ENCODE measurements at places on chromosomes 13 and 19.

DNA sequence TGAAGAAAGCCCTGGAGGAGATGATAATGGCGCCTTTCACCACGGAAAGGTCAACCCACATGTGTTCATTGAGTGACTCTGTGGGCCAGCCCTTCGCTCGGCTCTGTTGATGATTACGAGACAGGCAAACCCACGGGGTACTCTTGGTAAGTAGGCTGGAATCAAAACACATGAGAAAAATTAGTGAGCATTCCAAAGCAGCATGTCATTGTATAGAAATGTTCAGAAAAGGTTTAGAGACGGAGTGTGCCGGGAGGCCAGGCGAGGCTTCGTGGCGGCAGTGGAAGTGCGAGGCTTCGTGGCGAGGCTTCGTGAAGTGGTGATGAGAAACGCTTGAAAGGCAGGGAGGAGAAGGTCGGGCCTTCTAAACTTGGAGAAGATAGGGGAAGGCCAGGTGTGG, 144.3 kb downstream of the ZNF536 start:
- no peak for DNase-seq

GRCh38 chr19:31470229-31470939, 121.1 kb upstream of the TSHZ3 start:
- DNase-seq, result no peak

DNA sequence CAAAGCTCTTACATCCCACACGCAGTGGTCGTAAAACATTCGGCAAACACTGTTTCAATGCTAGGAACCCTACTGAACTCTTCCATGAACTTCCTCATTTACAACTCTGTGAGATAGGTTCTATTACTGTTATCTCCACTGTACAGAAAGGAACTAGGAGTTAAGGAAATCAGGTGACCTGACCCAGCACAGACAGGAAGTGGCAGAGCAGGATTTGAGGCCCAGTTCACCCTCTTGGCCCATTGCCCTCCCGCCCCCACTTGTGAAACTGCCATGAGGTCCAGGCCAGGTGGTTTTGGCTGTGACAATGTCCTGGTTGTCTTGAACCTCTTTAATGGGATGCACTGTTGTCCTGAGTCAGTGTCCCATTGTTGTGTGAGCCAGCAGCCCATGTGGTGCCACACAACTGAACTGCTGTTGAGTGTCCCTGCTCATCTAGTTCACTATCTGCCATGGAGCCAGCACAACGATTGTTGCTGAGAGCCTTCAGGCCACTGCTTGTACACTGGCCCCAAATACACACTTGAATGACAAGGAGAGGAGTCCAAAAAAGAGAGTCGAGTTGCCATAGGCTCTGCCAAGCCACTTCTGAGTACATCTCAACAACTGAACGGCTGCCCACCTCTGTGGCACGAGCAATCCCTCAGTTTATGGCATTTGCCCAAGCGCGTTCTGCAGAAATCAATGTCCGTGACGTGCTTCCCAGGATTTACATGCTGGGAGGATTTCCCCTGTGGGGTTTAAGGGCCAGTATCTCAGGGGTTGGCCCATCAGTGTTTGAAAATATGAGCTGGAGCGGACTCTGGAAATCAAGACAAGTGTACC, 484.6 kb downstream of the TSHZ3 start:
- DNase-seq, result no peak

GRCh38 chr19:14375582-14376291, 5.5 kb upstream of the ADGRE5 start:
- DNase-seq, result no peak

GRCh38 chr13:41782086-41782485, 178.8 kb downstream of the VWA8 start:
- no peak for DNase-seq

- no peak for DNase-seq
Measured at GRCh38 chr19:4122480-4122879, 1.4 kb downstream of the MAP2K2 start.

DNA sequence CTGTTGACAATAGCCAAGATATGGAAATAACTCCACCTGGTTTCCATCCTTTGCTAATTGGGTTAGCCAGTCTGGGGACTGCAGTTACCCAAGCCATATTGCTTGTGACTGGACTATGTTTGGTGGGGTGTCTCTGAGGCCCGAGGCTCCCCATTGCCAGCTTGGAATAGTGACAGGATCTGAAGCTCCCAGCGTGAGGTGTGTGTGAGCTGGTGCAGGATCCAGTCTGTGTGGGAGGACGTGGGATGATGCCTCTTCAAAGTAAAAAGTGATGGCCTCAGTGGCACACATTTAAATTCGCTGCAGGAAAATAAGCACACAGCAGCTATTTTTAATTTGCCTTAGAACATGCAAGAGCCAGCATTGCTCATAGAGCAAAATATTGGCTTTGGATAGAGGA, 75.0 kb downstream of the TEX26 start:
- no peak for DNase-seq

DNA sequence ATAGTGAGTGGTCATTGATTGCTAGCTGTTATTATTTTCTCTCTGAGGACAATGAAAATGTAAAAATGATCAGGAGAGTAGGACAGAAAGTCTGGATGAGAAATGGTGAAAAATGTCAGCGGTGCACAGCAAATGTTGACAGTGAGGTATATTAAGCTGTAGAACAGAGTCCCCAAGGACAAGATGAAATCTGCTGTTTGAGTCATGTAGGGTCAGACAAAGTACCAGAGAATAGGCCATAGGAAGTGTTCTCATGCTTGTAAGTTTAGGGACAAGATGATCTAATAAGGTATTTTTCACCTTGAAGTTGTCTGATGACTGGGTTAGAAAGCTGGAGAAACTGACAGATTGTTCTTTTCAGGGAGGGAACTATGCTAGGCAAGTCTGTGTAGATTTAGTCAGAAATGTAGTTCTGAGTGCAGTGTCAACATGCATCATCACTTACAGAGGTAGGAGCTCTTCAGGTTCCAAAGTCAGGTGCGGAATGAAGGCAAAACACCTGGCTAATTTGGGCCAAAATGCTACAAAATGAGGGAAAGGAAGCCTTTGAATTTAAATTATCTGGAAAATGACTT, 369.3 kb downstream of the DLEU7 start:
- no peak for DNase-seq

DNA sequence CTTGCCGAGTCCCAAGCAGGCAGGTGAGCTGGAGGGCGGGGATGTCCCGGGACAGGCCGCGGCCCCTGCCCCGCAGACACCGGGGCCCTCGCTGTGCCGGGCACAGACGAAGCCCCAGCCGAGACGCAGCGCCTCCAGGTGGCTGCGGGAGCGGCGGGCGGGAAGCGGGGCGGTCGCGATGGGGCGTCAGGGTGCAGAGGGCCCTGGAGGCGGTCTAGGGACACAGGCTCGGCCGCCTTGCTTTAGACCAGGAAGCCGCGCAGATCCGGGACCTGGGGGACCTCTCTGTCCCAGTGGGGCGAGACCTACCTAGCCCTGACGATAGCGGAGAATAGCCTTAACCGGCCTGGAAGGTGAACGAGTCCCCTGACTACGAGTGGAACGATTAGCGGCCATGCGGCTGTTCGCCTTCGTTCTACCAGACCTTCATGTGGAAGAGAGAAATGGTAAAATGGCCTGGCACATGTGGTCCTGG, 4.2 kb upstream of the ZNF564 start:
- DNase-seq, result no peak

- no peak for DNase-seq
Measured at GRCh38 chr13:111286162-111286561, 34.3 kb upstream of the TEX29 start.

GRCh38 chr19:33868788-33869412, 72.2 kb downstream of the KCTD15 start:
- DNase-seq, result no peak

- peak; percentile 91 for DNase-seq
Measured at GRCh38 chr19:55178781-55179599, 1.1 kb downstream of the SYT5 start.

DNA sequence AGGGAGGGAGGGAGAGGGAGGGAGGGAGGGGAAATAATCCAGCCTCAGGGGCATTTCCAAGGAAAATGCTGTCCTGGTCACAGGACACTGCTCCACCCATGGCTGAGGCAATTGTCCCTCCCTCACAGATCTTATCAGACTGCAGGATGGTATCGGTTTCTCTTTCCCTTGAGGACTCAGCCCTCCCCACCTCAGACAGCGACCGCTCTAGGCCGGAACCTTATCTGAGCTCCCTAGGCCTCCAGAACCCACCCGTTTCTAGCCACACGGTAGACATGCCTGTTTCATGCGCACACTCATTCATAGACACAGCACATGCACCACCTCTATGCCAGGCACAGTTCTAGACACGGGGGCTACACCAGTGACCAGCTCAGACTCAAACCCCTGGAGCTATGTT, 10.0 kb upstream of the IZUMO2 start:
- no peak for DNase-seq

- no peak for DNase-seq
Measured at GRCh38 chr13:40192452-40192851, 474.0 kb downstream of the FOXO1 start.

DNA sequence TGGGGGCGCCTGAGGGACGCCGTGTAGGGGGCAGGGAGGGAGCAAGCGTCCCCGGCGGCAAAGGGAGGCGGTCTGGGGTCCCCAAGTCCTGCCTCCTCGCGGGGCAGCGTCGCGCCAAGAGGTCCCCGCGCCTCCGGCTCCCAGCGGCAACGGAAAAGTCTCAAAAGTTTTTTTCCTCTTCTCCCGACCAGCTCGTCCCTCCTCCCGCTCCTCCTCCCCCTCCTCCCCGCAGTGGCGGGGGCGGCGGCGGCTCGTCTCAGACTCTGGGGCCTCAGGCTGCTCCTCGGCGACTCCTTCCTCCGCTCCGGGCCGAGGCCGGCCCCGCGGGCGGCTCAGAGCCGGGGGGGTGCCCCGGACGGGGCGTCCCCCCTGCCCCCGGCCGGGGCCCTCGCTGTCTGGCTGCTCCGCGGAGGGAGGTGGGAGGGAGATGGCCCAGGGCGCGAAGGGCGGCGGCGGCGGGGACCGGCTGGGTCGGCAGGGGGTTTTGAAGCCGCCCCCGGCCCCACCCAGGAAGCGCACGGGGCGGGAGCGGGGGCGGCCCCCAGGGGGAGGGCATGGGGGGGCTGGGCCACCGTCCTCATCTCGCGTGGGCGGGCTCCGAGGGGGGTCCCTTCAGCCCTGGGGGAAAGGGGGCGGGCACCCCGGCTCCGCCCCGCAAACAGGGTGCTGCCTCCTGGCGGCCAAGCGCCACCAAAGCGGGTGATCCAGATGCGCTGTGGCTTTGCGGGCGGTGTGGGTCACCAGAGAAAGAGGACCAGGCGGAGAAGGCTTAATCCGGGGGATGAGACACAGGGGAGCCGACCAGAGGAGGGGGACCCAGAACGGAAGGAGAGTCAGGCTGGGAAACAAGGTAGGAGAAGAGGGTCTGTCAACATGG, at the start of gene TGFB1:
Gene TGFB1 (minus strand): TSS at position 457 of the 877 bp plus-strand sequence. CDS start 878 bp downstream, outside the sequence.
- peak; percentile 100 for DNase-seq

- no peak for DNase-seq
Measured at GRCh38 chr13:96785986-96786385, 208.3 kb downstream of the OXGR1 start.

- DNase-seq, result no peak
Measured at GRCh38 chr13:24196593-24197197, 36.2 kb downstream of the SPATA13 start.

GRCh38 chr19:56594783-56595547, at the start of gene ZNF71:
Gene ZNF71 (plus strand): TSS chr19:56595302. CDS start chr19:56601559, 6,257 bp downstream.
- peak; percentile 94 for DNase-seq

DNA sequence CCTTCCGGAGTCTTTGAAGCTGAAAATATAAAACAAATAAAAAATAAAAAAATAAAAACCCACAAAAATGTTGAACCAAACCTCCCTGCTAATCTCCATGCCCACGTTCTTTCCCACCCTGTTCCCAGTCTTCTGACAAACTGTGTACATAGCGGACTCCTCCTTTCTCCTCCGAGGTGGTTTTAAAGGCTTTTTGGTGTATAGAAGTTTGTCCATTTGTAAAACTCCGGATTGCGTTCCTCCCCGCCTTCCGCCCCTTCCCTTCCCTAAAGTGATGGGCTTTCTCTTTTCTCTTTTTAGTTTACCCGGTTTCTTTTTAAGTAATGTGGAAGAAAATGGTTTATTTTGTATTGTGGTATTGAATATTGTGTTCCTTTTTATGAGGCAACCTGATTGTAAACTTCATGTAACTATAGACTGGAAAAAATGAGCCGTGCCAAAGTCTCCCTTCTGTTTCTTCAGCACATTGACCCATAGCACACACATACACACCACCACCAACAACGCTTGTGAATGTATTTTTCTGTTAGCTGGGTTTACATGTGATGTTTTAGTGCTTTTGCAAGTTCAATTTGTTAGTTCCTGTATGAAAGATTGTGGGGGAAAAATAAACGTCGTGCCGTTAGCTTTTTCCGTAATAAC, 4.4 kb downstream of the ZIC2 start:
- DNase-seq, result no peak

- DNase-seq, result no peak
Measured at GRCh38 chr19:35429698-35430408, 18.2 kb upstream of the FFAR2 start.

GRCh38 chr19:38596057-38596981, 21.4 kb downstream of the MAP4K1 start:
- peak; percentile 90 for DNase-seq

DNA sequence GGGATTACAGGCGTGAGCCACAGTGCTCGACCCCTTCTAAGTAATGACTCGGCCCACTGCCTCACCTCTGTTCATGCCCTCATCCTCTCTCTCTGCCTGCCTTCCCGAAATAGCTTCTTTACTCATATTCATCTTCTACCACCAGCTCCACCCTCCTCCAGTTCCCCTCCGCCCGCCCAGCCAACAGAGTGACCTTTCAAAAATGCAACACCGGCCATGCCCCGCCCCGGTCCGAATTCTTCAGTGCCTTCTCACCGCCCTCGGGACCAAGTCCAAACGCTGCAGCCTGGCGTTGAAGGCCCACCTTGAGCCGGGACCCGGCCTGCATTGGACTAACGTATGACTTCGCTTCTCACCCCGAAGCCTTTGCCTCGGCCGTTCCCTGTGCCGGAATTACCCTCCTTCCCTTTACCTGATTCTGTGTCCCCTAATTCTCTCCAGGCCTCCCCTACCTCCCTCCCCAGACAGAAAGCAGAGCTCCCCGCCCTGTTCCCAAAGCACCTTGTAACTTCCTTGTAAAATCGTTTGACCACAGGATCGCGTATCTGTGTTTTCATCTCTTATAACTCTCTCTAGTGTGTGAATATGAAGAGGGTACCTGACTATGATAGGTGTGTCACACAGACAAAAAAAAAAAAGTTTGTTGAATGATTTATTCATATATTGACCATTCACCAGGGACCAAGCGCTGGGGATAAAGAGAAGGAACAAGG, 8.1 kb upstream of the MUC16 start:
- peak; percentile 14 for DNase-seq

DNA sequence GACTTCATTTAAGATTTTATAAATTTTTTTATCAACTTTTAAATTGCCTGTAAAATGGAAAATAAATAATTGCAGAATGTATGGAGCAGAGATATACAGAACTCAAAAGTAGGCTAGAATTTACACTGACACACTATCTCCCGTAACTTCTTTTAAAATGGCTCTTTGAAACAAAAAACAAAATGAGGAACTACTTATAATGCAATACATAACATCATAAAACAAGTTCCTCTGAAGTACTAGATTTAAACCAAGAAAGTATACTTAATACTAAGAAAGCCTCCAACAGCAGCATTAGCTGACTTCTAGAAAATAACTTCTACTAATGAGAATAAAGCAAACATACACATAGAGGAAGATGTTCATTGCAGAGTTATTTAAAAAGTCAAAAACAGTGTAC, 17.0 kb downstream of the RBM26 start:
- no peak for DNase-seq

Data from A549 (cell line).